Right lobe of liver (tissue), 6 donors: ENCODE measurements at places on chromosomes 12 and 14. TPM values are rescaled to one million over a fixed set of nuclear protein-coding genes. Genes with fewer than 3 reads are reported as not detected.
A peak's percentile ranks its signal among the peaks of the same experiment; 100 is the strongest.

GRCh38 chr12:107163413-107163812, 70.1 kb upstream of the CRY1 start:
- no peak overlapping the region for H3K27ac ChIP-seq
- no peak for DNase-seq
- H3K36me3 ChIP-seq = no peaks in the 10 kb centered on the region
- H3K4me1 ChIP-seq = no peaks in the 10 kb centered on the region
- H3K4me3 ChIP-seq = no peak overlapping the region

DNA sequence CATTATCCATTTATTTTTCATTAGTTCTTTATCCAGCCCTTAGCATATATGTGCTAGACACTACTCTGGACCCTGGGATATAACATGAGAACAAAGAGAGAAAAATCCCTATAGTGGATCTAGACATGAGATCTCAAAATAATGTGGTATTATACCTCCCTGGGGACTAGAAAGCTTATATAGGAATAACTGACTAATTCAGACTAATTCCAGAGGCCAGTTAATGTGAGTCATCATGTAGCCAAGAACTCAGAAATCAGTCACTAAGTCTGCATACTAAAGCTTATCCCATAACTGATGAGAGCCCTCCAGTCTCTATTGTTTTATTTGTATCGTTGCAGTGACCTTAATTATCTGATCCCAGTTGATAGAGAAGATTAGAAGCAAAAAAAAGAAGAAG, 267.1 kb upstream of the RGS6 start:
- DNase-seq = no peak
- no peaks in the 10 kb centered on the region for H3K27me3 ChIP-seq
- no peak overlapping the region for H3K27ac ChIP-seq
- H3K4me1 ChIP-seq = no peaks in the 10 kb centered on the region

DNA sequence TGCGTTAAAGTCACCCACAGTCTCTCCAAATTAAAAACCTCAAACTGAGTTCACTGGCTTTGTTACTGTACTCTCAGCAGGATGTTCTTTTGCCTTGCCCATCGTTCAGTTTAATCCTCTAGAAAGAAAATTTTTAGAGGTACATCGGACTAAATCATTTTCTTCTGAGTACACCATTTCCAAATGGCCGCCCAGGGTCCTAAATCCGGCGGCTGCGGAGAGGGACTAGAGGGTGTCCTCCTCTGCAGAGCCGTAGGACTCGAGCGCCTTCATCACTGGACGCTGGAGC, 1.4 kb downstream of the LIN7A start:
- peak overlapping the region; percentile 78 for H3K4me3 ChIP-seq
- H3K27me3 ChIP-seq = no peaks in the 10 kb centered on the region
- no peak for DNase-seq
- H3K4me1 ChIP-seq = no peaks in the 10 kb centered on the region
- H3K27ac ChIP-seq = peak overlapping the region; percentile 97

- H3K4me1 ChIP-seq = no peaks in the 10 kb centered on the region
- no peaks in the 10 kb centered on the region for H3K27me3 ChIP-seq
- DNase-seq = no peak
- H3K4me3 ChIP-seq = no peak overlapping the region
- H3K36me3 ChIP-seq = no peaks in the 10 kb centered on the region
These were observed 3.5 kb downstream of the TGM1 start for GRCh38 chr14:24259282-24260025.

- H3K27me3 ChIP-seq = peaks cover 11% of the 10 kb centered on the region
- no peak overlapping the region for H3K4me3 ChIP-seq
- H3K27ac ChIP-seq = no peak overlapping the region
- DNase-seq = no peak
- no peaks in the 10 kb centered on the region for H3K4me1 ChIP-seq
- H3K36me3 ChIP-seq = no peaks in the 10 kb centered on the region
These were observed 9.6 kb upstream of the FOXG1 start for GRCh38 chr14:28756884-28757570.

PABPN1 gene
- 65.6 TPM for total RNA-seq

NYNRIN gene
- 1.8 TPM for total RNA-seq
